ENCODE measurements at places on chromosomes 4 and X.

GRCh38 chrX:40394302-40394701 lies 186.5 kb upstream of the ATP6AP2 start:
- no peak for DNase-seq

DNA sequence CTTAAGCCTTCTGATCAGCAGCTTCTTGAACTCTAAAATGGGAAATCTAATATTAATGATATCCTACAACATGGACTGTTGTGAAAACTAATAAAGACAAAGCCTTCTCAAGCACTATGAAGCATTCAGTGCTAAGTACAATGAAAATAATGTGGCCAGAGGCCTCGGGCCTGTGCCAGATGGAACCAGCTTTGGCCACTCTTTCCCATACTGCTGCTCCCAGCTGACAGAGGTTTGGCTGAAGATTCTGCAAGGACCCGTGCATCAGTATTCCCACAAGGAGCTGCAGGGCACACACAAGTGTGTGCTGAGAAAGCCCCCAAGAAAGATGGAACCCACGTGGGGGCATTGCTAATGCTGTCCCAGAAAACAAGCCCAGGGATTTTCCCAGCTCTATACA lies 60.5 kb upstream of the RPL34 start:
- DNase-seq: peak; percentile 1

- no peak for DNase-seq
These were observed 142.2 kb downstream of the HS3ST1 start for GRCh38 chr4:11286533-11286932.

DNA sequence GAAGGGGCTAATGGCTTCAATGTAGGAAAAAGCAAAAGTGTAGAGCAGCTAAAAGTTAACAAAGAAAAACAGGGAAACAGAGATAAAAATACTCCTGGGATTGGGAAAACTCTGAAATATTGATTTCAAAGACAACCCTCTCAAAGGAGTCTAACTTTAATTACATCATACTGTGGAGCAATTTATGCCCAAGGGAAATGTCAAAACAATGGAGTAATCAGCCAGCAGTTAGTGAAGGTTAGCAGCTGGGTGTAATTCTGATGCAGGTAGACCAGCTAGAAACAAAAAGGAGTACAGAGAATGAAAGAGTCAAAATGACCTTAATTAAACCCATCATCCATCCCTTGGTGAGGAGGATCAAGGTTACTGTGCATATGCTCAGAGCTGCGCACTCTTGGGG lies 169.0 kb downstream of the ADAM29 start:
- DNase-seq: no peak

DNA sequence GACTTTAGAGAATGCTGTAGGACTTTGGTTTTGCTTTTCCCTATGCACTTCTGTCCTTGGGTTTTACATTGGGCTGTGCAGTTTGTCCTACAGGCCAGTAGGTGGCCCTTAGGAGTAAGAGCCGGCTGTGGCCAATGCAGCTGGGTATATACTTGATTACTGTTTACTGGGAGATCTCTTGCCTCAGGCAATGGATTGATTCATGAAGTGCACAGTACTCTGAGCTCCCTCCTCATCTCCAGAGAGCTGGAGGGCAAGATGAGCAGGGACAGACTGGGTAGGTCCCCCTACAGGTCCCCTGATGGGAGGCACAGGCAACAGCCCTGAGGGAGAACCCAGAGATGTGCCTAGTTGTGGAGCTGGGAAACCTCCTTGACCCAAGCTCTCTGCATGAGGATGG lies 103.8 kb upstream of the QRFPR start:
- DNase-seq: no peak

GRCh38 chr4:82223715-82224114 lies 150.1 kb downstream of the HNRNPD start:
- DNase-seq: no peak

DNA sequence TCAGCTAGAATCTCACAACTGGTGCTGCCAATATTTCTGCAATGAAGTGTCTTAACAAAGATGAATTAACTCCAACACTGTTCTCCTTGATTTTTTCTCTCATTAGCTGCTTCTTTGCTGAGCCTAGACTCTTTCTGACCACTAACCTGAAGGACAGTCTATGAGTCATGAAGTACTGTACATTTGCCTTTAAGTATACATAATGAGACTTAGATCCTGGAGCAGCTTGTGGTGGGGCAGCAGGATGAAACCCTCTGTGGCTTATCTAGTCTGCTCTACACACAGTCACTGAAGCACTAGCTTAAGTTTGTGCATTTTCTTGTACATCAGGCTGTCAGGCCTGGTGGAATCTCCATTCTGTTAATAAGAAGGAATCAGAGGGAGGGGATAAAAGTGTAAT lies 307.4 kb upstream of the SMIM31 start:
- no peak for DNase-seq

DNA sequence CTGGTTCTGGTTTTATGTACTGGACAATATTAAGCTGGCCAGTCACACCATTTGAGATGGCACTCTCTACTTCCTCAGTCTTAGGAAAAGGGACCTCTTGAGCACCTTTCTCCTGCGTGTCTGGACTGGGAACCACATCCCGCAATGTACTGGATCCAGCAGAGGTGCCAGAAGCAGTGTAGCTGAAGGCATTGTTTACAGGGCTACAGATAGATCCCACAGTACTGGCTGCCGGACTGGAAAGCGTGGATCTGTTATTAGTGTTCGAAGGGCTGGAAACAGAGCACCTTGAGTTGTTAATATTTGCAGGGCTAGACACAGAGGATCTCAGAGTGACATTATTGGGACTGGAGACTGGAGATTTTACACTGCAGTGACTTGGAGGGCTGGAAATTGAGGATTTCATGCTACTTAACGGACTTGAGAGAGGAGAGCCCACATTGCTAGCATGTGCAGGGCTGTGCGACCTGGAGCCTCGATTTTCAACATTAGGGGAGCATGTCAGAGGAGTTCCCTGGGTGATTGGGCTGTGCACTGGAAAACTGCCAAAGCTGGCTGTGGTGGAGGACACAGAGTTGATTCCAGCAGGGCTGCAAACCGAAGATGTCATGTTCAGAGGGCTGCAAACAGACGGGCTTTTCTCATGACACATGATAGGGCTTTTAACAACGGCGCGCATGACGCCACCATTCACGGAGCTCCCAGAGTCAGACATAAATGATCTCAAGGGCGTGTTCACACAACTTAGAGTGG lies 6.4 kb downstream of the NR3C2 start:
- DNase-seq: peak; percentile 5

GRCh38 chrX:38275615-38276014 lies 51.7 kb downstream of the RPGR start:
- DNase-seq: no peak

DNA sequence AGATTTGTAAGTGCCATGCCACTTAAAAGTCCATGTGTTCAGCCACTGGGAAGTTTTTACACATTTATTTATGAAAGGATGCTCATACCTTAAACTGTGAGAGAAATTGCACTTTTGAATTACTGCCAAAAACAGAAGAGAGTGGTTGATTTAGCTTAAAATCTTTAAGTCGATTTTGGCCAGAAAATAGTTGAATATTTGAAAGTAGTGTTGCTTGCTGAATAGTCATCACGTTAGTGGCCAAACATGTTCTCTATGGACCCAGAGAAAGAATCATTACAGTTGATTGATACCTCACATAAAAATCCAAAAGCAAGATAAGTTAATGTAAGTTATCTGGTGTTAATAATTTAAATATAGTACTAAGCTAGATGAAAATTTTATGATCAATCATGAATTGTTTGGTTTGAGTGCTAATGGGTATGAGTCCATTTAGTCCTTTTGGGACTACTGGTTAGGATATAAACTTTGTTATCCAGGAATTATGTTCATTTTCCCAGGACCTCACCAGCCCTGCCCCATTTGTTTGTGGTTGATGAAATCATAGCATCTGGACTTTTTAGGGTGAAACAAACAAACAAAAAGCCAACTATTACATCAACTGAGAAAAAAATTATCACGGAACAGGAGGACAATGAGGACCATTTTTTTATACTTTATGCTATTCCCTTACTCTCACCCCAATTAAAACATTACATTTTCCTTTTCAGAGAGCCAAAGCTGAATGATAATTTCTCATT lies 6.3 kb downstream of the GIMD1 start:
- DNase-seq: no peak

GRCh38 chrX:84339507-84340364 lies 151.7 kb upstream of the RPS6KA6 start:
- no peak for DNase-seq

DNA sequence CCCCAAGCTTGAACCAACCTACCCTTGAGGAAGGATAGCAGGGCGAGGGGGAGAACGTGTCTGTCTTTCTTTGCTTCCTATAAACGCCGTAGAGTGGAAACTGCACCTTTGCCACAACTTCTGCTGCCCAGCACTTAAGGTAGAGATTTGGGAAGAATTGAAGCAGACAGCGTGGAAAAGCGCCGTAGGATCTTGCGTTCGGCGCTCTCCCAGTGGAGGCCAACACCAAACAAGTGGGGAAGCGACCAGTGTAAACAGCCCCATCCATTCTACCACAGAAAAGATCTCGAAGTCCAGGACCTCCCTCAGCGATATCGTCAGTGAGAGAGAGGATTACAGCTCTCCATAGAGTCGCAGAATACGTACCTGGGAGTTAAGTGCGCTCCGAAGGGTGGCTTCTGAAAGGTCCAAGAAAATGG lies 3.9 kb upstream of the NKX6-1 start:
- no peak for DNase-seq

GRCh38 chrX:95056901-95057300 lies 1382.9 kb downstream of the FAM133A start:
- no peak for DNase-seq

GRCh38 chr4:119832776-119833175 lies 204.2 kb upstream of the PDE5A start:
- DNase-seq: no peak

DNA sequence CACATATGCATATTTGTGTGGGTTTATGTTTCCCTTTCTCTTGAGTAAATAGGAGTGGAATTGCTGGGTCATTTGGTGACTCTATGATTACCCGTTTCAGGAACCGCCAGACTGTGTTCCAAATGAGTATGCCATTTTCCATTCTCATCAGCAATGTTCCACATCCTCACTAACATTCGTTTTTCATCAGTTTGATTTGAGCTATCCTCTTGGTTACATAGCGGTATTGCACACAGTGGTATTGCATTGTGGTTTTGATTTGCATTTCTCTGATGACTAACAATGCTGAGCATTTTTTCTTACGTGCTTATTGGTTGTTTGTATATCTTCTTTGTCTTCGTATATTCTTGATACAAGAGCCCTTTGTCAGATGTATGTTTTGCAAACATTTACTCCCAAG lies 218.0 kb upstream of the AMOT start:
- no peak for DNase-seq

GRCh38 chr4:111847296-111848008 lies 297.8 kb upstream of the FAM241A start:
- DNase-seq: no peak

GRCh38 chr4:48570646-48571220 lies 80.7 kb downstream of the ZAR1 start:
- DNase-seq: no peak

DNA sequence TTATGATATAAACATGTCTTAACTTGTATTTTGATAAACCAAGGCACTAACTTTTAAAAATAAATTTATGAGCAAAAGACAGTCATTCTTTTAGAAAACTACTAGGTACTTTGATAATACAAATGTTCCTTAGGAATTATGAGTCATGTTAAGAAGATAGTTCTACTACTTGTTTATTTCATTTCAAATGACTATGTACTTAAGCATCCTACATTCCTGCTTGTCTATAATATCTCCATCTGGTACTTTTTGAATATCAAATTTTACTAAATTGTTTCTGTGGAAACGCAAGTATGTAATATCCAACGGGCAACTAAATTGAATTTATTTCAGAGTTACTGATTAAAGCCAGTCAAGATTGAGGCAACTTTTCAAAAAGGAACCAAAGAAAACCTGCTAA lies 61.8 kb downstream of the CAMK2D start:
- no peak for DNase-seq

GRCh38 chrX:110406822-110407221 lies 48.2 kb downstream of the RTL9 start:
- no peak for DNase-seq

DNA sequence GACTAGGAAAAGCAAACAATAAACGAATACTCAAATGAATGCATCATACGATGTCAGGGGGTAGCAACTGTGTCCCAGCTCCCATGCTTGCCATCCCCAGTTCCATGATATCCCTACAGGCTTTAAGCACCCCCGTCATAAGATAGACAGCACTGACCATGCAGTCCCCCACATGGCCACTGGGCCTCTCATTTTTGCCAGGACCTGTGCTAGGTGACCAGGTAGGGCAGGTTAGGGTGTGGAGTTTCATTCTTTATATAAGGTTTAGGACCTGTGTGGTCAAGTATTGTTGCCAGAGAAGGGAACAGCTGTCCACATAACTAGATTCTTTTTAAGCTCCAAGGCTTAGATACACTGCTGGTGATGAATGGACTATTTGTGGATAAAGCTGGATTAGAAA lies 9.7 kb downstream of the PPEF2 start:
- no peak for DNase-seq
